Activated effector memory CD4-positive, alpha-beta T cell treated with Interleukin-2 at 50 U/mL for 16 hours (primary cell): ENCODE measurements at places on chromosomes 6 and 20.

GRCh38 chr6:49004801-49005200, 458.3 kb downstream of the MMUT start:
- no peak for DNase-seq

GRCh38 chr6:148166339-148166968, 176.2 kb upstream of the SASH1 start:
- DNase-seq: no peak

DNA sequence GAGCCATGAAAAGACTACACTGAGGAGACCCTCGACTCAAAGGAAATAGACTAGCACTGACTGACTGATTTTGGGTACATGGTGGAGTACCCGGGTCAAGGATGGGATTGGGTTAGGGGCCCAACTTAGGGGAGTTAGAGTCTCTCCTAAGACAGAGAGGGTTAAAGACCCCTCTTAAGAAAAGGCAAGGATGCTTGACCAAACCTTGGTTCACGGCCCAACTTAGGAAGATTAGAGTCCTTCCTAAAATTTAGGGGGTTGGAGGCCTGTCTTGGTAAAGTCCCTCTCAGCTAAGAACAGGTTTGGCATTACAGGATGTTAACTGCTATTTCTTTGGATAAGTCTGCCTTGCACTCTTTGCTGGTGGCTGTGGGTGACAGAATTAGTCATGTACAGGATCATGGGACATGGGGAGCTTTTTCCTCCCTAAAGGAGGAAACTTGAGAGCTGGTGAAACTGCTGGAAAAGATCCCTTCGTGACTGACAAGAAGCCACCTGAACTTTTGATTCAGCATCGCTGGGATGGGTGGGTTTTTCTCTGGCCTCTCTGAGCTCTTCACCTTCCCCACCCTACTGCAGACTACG, 12.3 kb upstream of the SLC22A16 start:
- no peak for DNase-seq

DNA sequence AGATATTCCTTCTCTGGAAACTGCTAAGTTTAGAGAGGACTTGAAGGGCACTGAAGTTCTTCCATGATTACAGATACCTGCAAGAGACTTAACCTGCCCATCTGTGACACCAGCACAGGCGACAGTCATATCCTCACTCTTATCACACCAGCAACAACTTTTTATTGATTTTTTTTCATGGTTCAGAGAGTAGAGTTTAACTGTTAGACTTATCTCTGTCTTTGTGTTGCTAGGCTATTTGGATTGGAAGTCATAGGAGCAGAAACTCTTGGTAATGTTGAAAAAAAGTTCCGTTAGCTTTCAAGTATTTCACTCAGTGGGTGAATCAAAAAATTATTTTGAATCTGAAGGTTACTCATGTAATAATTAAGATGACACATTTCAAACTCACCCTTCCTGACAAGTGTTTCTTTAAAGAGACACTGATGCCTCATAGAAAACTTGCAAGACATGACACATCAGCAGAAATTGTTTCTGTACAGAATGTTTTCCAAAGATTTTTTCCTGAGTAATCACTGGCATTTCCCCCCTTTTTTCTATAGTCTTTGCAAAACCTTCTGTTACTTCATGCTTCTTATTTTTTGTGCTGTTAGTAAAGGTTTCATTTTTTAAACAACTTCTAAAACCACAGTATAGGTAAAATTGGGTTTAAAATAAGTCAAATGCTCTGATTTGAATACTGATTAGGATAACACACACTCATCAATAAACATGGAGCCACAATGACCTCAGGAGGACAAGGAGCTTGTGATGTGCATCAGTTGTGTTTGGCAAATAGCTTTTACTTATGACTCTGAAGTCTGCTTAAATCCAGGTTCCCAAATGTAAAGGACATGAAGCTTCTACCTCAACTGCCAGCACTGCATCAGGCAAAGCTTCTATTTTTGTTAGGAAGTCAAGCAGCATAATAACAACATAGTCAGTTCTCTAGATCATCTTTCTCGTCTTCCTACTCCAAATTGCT, 252.9 kb upstream of the MAN1A1 start:
- no peak for DNase-seq

GRCh38 chr20:3866464-3866863, 19.8 kb downstream of the MAVS start:
- DNase-seq: no peak

DNA sequence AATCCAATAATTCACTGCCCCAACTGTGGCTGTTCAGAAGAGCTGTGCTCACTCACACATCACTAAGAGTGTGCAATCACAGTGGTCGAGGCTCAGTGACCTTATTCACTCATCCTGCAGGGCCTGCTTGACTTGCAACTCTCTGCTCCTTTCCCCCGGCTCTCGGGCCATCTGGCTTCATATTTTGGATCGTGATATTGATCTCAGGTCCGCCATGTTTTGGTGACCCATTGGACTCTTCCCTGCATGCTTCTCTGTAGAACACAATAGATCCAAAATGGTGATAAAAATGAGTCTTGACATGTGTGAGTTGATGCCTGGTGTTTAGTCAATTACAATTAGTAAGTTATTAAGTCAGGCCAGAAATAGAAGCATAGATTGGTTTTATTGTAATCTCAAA, 313.9 kb upstream of the SOX4 start:
- DNase-seq: no peak

DNA sequence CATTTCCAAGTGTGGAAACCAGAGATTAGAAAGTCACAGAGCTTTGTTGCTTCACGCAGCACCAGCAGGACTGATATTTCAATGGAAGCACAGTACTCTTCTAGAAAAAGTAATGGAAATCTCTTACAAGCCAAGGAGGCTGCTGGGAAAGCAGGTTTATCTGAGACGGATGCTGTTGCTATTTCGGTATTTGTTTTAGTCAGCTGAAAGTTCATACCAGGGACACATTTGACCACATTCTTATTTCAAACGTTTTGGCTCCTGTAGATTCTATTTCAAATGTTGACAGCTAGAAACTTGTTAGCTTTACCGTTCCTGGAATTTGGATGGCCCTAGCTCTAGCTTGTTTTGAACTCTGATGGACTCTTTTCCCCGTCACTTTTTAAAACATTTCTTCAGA, 3.7 kb upstream of the TMEM242 start:
- no peak for DNase-seq

DNA sequence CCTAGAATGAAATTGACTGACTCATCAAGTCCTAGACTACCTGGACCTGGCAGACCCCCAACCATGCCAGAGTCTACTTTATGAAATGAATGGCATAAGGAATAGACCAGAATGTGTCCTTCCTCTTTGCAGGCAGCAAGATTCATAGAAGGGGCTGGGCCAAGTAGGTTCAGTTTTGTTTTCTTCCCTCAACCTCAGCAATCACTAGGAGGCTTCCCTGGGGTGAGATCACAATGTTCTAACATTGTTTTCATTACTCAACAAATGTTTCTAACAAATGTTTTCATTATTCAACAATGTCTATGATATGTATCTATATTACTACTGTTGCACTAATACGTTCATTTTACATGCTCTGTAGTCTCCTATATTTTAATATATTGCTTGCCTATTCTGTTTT, 8.4 kb upstream of the FAM162B start:
- DNase-seq: no peak

- no peak for DNase-seq
Measured at GRCh38 chr6:29763491-29764289, 40.5 kb downstream of the HLA-F start.

- no peak for DNase-seq
Measured at GRCh38 chr6:119079283-119079809, 882 bp upstream of the FAM184A start.

DNA sequence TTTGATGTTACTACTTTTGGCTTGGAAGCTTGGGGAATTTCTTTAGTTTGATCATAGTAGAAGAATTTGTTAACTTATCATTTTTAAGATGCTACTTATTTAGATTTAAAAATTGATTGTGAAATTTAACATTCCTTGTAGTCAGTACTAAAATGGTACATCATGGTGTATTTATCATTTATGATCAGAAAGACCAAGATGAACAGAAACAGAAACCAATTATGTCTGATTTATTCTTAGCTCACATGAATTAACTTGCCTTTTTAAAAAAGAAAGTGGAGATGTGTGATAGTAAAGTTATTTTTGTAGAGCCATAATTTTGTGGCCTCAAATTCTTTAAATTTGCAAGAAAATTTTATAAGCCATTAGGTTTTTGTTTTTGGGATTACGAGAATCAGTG, 77.6 kb downstream of the LIN28B start:
- no peak for DNase-seq

- no peak for DNase-seq
Measured at GRCh38 chr20:57372581-57373350, 18.4 kb upstream of the RBM38 start.

GRCh38 chr20:54020868-54021267, 49.5 kb downstream of the BCAS1 start:
- DNase-seq: no peak

GRCh38 chr6:160883999-160884398, 107.6 kb upstream of the MAP3K4 start:
- DNase-seq: no peak

DNA sequence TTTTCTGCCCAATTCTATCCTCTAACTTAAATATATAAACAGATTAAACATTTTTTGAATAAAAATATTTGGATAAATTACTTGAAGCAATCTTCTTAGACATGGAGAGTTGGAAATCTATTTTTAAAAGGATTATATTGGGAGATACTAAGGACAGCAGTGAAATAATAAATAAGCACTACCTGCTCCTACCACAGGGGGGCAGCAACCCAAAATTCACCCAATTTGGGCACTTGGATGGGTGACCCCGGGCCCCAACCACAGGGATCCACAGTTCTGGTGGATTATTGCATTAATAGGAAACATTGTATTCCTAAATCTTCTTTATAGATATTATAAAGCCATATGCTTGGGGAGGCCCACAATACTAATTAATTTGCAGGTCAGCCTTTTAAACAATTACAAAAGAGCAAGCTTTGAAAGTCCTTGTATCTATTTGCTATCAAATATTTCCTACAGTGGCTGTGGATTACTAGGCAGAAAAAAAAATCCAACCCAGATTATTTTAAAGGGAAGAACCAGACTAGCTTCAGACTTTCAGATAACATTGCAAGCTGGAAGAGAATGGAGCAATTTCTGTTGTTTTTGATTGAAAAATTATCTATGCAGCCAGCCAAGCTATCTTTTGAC, 66.4 kb upstream of the PDE10A start:
- no peak for DNase-seq

- DNase-seq: no peak
Measured at GRCh38 chr20:37354210-37355195, 8.6 kb downstream of the SRC start.

GRCh38 chr6:126947070-126947469, 171.4 kb upstream of the RSPO3 start:
- no peak for DNase-seq

GRCh38 chr6:56172144-56172543, 75.2 kb downstream of the COL21A1 start:
- DNase-seq: no peak

DNA sequence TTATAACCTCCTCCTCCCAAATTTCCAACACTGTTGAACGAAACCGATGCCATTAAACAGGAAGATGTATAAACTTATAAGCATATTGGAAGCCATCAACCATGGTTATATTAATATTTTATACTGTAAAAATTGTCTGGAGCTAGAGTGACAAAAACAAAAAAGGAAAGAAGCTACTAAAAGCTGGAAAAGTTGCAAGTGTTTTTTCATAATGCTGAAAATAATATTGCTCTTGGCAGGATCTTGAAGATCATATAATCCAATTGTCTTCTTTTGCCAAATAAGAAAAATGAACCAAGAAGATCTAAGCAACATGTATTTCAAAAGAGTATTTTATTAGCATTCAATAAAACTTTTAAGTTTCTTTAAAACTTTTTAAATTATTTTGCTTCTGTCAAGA, 268.9 kb upstream of the HSF2 start:
- no peak for DNase-seq

GRCh38 chr20:24969186-24970029, 20.3 kb downstream of the CST7 start:
- DNase-seq: no peak

DNA sequence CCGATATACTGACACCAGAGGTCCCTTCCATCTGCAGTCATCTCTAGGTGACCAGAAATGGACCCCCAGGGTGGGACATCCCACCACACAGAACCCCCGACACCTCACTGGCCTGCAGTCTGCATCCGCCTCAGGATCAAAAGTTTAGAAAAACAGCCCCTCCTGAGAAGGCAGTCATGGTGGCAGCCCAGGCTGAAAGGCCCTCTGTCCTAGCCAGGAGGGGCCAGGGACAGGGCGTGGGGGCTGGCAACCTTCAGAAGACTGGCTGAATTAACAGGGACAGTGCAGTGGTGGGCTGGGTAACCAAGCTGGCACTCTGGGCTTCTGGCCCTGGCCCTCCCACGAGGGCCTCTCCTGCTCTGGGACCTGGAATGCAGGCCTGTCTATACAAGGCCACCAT, 34.3 kb upstream of the MDFI start:
- no peak for DNase-seq

GRCh38 chr20:14790190-14790589, 452.8 kb upstream of the FLRT3 start:
- no peak for DNase-seq

- no peak for DNase-seq
Measured at GRCh38 chr6:32962213-32962826, 6.1 kb upstream of the BRD2 start.

DNA sequence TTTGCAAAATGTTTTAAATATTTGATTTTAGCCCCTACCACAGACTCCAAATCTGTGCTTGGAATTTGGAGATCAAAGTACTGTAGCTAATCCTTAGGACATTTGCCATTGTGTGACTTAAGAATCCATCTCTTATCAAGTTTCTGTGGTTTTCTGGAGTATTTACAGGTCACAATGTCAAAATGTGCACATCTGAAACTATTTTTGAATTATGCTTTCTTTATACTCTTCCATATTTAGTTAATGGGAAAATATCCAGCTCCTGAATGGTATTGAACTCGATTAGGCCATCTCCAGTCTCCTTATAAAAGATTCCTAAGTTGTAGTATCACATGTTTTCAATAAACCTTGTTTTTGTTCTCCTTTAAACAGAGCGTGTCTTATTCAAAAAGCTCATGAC, 162.5 kb downstream of the KHDC1L start:
- no peak for DNase-seq

GRCh38 chr6:82589509-82590206, 226.0 kb downstream of the TPBG start:
- DNase-seq: no peak

DNA sequence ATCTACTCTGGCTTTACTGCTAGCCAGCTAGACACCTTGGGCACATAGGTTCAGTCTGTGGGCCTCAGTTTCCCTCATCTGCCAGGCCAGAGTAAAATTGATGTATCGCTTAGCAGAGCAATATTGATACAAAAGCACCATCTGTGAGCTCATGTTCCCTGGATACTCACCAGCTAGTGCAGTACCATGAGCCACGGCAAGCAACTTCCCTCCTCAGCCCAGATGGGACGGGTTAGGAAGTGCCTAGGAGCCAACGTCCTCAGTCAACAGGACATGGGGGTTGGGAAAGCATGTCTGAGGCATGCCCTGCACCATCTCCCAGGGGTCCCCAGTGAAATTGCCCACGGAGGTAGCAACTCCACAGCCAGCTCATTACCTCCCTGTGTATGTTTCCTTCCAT, 258.3 kb downstream of the ANKRD60 start:
- no peak for DNase-seq

- DNase-seq: no peak
Measured at GRCh38 chr6:30244560-30244959, 31.4 kb upstream of the TRIM26 start.

- DNase-seq: peak; percentile 33
Measured at GRCh38 chr20:17612287-17612991, 42.6 kb downstream of the DSTN start.

GRCh38 chr20:3543901-3544507, 73.2 kb downstream of the ATRN start:
- no peak for DNase-seq

GRCh38 chr6:30493643-30494250, 4.4 kb downstream of the HLA-E start:
- DNase-seq: no peak

GRCh38 chr6:33120001-33120400, 44.2 kb downstream of the HLA-DPB1 start:
- no peak for DNase-seq
